ENCODE measurements at places on chromosomes 16 and 17.

DNA sequence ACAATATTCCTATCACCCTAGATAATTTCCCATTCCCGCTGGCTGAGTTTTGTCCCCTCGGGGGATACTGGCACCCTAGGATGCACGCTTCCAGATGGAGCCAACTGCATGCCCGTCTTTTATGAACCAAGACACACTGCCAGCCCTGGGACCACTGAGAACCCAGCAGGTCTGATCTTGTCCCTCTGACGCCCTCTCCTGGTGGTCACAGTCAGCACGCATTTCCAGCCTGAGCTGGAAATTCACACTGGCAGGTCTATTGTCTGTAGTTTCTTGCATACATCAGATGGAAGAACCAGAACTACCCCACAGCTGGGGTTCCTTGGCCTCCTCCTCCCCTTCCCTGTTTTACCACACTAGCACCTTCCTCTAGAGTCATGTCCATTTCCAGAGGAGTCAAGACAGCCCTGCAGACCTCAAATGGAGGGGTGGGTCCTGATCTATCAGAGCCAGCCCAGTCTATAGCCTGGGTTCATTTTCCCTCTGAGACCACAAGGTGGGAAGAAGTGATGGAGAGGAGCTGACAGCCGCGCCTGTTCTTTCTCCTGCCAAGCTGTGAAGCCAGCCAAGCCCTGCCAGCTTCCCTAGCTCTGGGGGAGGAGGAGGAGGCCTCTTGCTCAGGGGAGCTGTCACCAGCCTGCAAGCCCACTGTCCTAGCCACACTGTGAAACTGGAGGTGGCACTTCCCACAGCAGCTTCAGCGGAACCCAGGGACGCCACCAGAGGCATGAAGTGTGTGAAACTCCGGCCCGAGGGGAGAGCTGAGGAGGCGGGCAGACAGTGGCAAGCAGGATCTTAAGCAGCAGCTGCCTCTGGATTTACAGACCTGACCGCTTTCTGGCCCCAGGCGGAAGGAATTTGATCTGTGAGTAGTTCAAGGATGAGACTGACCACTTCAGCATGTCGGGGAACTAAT is 29.3 kb downstream of the MXRA7 start:
- peak; percentile 82 for DNase-seq

DNA sequence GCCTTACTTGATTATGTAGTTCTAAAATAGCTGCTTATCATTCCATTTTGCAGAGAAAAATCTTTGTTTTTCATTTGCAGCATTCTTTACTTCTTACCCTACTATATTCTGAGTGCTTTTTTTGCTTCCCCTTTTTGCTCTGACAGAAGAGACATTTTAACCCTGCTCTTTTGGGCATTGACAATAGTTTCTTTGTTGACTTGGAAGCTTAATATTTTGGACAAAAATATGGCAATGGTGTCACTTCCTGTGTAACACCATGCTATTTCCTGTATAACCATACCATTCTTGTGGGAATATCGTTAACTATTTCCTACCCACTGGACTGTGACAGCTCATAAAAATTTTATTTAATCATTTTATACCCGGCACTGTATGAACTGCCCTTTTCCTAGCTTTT is 747.1 kb downstream of the CDH8 start:
- no peak for DNase-seq

DNA sequence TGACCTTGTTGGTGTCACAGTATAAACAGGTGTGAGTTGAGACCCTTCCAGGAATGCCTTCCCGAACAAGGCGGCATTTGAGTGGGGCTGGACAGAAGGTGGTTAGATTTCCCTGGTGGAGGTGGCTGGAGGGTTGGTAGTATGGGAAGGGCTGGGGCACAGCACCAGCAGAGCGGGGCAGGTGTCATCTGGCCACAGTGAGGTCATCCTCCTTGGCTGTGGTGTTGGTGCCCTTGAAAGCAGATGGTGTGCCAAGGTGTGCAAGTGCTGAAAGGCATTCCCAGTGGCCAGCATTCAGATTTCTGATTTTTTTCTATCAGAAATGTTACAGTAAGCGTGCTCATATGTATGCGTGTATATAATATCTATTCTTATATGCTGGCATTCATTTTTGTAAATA is 126.6 kb downstream of the LAT start:
- DNase-seq, result no peak

- DNase-seq, result peak; percentile 66
Observed at GRCh38 chr16:46947900-46948547, 25.4 kb downstream of the DNAJA2 start.

- no peak for DNase-seq
Observed at GRCh38 chr16:83588070-83588469, 219.7 kb upstream of the HSBP1 start.

- no peak for DNase-seq
Observed at GRCh38 chr17:6020376-6021010, 49.7 kb upstream of the WSCD1 start.

DNA sequence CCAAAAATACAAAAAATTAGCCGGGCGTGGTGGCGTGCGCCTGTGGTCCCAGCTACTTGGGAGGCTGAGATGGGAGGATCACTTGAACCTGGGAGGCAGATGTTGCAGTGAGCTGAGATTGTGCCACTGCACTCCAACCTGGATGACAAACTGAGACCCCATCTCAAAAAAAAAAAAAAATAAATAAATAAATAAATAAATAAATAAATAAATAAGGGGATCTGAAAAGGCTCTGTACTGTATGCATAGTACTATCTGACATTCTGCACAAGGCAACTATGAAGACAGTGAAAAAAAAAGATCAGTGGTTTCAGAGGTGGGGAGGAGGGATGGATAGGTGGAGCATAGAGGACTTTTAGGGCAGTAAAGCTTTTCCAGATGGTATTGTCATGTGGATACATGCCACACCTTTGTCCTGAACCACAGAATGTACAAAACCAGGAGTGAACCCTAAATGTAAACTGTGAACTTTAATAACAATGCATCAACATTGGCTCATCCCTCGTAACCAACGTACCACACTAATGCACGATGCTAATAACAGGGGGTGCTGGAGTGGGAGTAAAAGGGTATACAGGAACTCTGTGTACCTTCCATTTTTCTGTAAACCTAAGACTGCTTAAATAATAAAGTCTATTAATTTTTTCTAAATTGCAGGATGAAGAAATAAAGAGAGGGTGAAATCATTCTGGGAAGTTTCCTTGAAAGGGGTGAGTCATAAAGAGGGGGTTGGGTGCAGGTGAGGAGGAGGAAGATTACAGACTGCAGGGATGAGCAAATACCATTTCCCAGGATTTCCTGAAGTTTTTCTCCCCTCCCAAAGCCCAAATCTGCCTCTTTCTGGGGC is 155.8 kb upstream of the SDK2 start:
- no peak for DNase-seq

DNA sequence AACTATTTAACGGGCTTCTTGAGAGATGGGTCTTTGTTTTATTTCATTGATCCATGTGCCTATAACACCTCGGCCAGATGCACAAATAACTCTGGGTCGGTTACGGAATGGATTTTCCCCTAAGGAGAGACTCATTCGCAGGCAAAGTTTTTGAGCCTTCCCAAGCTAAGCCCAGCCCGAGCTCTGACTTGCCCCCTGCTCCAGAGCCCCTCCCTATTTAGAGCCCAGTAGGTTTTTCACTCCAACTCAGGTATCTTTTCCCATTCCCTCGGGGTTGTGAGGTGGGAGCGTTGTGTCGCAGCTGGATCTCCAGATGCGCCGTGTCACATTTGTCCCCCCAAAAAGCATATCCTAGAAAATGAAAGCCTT is 812 bp upstream of the MYOCD start:
- peak; percentile 4 for DNase-seq

DNA sequence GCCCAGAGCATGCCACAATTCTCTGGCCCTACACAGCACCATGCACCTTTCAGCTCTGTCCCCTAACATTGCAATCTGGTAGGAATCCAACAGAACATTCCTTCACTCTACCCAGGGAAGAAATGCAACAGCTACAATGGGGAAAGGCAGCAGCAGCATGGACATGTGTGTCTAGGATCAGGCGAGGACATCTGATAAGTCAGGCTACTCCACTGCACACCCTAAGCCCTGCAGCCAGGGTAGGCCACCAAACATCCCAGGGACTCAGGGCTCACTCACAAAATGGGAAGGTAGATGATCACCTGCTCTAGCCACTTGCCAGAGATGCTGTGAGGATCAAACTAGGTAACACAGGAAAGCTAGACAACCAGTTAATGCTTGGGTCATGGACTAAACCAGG is 5.1 kb downstream of the RANBP10 start:
- DNase-seq, result no peak

DNA sequence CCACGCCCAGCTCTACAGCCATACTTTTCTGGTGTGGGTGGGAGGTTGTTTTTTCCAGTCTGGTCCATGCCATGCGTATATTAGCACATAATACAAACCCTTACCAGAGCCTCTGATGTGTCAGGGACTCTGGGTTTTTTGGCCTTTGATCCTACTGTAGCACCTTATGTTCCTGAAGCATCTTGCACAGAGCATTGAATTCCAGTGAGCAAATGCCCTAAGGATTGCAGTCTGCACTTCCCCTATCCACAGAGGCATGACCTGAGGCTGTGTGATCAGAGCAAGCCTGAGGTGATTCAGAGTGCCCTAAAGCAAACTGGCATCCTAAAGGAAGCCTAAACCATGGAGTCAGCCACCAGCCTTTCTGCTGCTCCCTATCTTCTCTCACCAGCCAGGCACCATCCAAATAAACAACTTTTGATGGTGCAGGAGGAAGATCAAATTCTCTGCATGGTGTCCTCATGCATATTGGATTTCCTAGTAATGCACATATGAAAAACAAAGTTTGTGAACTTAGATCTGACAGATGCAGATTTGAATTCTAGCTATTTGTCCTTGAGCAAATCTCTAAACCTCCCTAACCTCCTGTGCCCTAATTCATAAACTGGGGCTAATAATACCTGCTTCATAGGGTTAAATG is 41.2 kb upstream of the HAS3 start:
- DNase-seq, result no peak

DNA sequence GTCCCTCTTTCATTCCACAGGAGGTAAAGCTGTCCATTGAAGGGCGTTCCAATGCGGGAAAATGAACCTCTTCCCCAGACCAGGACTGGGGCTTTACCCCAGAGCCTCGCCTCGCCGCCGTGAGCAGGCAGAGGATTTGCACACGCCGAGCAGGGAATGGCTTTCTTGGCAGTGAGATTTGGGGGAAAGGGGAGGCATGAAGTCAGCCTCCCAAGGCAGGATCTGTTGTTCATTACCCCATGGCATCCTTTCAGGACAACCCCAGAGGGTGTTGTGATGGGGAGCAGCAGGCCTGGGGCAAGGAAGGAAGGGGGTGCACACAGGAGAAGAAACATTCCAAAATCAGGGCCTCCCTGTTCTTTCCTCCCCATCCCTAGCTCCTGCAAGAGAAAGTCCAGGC is 6.0 kb downstream of the ATXN1L start:
- no peak for DNase-seq

- DNase-seq, result peak; percentile 77
Observed at GRCh38 chr16:29784901-29785500, 5.5 kb upstream of the KIF22 start.

DNA sequence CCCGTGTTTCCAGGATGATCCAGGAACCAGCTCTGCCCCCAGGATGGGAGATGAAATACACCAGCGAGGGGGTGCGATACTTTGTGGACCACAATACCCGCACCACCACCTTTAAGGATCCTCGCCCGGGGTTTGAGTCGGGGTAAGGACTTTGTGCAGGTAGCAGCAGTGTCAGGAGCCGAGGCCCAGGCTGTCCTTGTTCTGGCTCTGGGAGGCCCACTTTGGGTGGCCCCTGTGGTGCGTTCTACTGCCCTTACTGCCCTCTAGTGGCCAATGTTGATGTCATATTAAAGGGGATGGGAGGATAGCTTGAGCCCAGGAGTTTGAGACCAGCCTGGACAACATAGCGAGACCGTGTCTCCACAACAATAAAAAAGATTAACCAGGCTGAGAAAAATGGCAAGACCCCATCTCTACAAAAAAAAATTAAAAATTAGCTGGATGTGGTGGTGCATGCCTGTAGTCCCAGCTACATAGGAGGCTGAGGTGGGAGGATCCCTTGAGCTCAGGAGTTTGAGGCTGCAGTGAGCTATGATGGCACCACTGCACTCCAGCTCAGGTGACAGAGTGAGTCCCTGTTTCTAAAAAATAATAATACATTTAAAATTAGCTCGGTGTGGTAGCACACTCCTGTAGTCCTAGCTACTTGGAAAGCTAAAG is 20.9 kb upstream of the CLEC18A start:
- DNase-seq, result peak; percentile 79

- DNase-seq, result no peak
Observed at GRCh38 chr17:35238821-35239220, 4.1 kb upstream of the SLFN5 start.

GRCh38 chr16:79303959-79304387 is 296.6 kb downstream of the MAF start:
- DNase-seq, result no peak

- DNase-seq, result peak; percentile 42
Observed at GRCh38 chr16:22948603-22949368, 134.8 kb downstream of the HS3ST2 start.

DNA sequence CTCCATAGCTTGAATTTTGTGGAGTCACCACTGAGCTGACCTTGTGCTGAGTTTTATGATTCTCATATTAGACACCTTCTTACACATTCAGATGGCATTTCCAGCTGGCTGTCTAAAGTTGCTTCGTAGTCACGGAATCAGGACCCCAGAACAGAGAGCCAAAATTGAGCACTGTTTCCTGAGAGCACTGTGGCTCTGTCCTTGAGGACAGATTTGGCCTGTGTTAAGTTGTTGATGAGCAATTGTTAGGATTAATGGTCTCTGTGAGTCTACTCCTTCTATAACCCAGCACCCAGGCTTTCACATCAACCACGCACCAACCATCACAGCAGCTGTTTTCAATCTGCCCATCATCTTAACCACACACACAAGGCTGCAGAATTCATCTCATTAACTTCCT is 277.5 kb upstream of the HSBP1 start:
- no peak for DNase-seq

Data from astrocyte of the hippocampus (primary cell).